Endodermal cell (in vitro differentiated cells): ENCODE measurements at places on chromosomes 6 and 20. TPM values are rescaled to one million over a fixed set of nuclear protein-coding genes. Genes with fewer than 3 reads are reported as not detected.

- DNase-seq = no peak
Measured at GRCh38 chr20:54928564-54928963, 453.2 kb downstream of the DOK5 start.

The TRPC4AP gene
- 84.2 to 93.7 TPM (median 87.7 TPM) in 3 replicates for total RNA-seq

The ENPP1 gene
- 6.5 to 11.6 TPM (median 10.9 TPM) in 3 replicates for total RNA-seq

DNA sequence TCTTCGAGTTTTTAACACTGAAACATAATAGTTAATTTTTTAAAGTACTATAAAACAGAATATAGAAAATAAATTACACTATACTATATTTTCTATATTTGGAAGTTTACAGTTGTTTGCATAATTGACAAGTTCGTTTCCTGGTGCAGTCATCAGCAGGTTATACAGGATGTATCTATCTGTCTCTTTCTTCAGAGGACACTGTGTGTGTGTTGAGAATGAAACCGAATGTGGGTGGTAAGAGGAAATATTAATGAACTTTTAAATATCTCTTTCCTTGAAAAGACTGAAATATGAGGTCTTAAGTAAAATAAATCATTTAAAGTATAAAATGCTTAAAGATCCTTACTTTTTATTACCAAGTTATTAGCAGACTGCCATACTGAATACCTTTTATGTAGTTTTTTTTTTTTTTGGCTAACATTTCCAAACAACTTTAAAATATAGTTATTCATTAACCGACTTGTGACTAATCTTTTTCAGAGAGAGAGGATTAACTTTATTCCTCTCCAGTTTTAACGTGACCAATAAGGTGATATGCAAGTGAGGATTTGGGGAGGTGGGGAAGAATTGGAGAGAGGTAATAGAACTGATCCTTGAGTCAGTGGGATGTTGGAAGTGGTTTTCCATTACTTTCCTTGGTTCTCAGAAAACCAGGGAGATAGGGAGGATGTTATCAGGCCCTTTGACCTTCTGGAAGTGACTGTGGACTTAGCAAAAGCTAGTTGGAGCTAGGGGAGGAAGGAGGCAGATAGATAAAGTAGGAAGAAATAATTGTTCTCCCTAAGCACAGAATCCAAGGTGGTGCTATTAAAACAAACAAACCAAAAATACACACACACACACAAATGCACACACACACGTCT is 380.0 kb upstream of the FLRT3 start:
- DNase-seq = no peak

DNA sequence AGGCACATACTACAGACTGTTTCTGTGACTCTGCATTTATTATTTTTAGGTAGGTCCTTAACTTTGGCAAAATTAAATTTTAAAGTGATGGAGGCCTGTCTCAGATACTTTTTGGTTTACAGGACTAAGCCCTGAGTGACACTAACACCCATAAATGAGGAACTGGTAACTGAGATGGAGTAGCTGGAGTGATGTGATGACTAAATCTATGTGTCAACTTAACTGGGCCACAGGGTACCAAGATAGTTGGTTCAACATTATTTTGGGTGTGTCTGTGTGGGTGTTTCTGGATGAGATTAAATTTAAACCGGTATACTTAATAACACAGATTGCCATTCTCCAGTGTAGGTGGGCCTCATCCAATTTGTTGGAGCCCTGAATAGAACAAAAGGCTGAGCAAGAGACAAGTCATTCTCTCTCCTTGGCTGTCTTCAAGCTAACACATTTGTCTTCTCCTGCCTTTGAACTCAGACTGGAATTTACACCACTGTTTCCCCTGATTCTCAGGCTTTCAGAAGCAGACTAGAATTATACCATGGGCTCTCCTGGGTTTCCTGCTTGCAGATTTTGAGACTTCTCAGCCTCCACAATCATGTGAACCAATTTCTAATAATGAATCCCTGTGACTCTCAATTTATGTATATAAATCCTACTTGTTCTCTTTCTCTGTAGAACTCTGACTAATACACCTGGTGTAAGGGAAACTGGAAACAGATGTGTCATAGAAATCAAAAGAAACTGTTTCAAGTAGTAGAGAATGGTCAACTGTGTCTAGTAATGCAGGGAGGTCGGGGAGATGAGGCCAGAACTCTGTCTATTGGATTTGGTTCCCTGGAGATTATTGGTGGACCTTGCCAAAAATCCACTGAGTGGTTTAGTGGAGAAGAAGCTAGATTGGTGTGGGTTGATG is 579.2 kb downstream of the EPM2A start:
- DNase-seq = no peak

The KCNQ2 gene
- total RNA-seq = 61.8 to 72.1 TPM (median 62.8 TPM) in 3 replicates

The C6orf58 gene
- total RNA-seq = 0.32 TPM in 1 of 3 replicates, not detected in the others

DNA sequence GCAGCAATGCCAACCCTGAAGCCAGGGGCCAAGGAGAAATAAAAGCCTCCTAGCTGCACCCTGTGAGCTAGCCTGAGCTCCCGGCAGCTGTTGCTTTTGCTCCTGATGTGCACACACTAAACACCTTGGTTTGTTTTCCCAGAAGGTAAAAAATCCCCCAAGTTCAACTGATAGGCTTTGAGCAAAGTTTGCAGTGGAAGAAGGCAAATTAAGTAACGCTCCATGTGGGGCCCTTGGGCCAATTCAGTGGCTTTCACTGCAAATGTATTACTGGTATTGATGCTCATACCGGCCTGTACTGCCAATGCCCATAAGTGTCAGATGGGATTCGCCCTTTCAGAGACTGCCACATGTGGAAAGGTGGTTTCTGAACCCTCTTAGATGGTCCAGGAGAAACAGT is 9.4 kb upstream of the IDH3B start:
- DNase-seq = no peak

DNA sequence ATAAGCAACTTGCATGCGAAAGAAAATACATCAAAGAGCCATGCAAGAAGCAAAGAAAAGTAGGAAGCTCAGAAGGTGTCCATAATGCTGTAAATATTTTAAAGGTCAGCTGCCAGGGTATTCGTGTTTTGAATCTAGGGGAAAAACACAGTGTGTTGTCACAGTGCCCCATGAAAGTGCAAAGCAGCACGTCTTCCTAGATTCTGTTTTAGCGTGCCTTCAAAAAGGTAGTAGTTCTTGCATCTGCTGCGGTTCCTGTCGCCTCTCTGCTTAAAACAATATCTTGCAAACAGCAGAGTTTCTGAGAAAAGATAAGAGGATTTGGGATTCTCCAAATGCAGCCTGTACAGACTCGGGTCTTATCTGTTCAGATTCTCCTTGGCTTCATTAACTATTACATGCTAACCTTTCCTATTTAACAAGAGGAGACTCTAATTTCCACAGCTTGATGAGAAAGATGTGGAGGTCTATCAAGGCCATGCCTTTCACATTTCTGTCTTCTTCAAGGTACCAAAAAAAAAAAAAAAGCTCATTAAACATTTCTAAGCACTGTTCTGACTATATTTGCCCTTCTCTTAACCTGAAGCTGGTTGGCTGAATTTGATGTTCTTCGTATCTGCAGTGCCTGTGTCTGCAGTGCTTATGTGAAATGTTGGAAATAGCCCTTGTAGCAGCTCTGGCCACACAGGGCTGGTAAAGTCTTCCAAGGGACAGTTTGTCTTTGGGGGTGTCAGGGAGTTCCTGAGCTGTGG is 297.5 kb downstream of the ADGB start:
- DNase-seq = no peak

DNA sequence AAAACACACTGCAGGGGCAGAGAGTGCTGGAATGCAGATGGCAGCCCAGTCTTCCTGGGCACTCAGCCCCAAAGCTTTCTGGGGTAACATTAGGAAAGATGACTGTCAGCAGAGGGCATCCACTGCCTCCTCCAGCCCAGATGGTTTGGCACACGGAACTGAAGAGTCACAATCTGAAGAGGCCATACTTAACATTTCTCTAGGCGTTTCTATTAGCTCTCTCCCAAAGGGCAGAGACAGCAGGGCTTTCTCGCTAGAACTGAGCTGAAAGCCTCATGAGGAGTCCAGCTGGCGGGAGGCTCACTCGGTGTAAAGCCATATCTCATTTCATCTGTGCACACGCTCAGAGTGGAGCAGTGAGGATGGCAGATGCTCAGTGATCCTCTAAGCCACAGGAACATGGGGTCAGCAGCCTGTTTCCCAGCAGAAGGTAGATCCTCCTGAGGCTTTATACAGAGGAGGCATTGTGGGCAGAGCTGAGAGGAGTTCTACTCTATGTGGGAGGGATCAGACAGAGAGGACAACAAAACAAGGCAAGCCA is 28.1 kb downstream of the ALDH8A1 start:
- no peak for DNase-seq

GRCh38 chr6:112680091-112680490 is 333.0 kb downstream of the RFPL4B start:
- DNase-seq = no peak

DNA sequence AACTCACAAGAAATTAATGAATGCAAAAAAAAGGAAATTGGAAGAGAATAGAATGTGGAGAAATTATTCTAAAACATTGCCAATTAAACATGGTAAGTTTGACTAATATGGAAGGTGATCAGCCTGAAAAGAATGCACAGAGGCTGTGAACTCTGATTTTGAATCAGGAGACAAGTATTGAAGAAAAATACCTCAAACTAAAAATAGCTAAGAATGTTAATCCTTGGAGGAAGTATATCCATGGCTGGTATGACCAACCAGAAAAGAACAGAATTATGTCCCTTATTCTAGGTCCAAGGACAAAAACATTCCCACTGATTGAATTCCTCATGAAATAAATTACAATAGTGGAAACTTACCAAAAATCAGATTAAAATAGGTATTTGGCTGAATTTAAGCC is 7.3 kb upstream of the RIMS1 start:
- no peak for DNase-seq

- DNase-seq = no peak
Measured at GRCh38 chr6:40630488-40630887, 43.3 kb upstream of the LRFN2 start.

DNA sequence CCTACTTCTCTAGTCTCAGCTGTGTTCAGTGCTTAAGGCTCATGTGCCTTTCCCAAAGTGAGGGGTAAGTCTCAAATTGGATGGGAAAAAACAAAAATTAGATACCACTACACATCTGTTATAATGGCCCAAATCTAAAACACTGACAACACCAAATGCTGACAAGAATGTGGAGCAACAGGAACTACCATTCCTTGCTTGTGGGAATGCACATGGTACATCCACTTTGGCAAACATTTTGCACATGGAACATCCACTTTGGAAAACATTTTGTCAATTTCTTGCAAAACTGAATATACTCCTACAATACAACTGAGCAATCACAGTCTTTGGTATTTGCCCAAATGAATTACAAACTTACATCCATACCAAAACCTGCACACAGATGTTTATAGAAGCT is 109.3 kb downstream of the TENT5A start:
- no peak for DNase-seq

GRCh38 chr20:46037036-46037435 is 8.0 kb downstream of the SLC12A5 start:
- DNase-seq = no peak
